Lower lobe of right lung (tissue), 2 donors: ENCODE measurements at places on chromosomes 5 and 9. TPM values are rescaled to one million over a fixed set of nuclear protein-coding genes. Genes with fewer than 3 reads are reported as not detected.

DNA sequence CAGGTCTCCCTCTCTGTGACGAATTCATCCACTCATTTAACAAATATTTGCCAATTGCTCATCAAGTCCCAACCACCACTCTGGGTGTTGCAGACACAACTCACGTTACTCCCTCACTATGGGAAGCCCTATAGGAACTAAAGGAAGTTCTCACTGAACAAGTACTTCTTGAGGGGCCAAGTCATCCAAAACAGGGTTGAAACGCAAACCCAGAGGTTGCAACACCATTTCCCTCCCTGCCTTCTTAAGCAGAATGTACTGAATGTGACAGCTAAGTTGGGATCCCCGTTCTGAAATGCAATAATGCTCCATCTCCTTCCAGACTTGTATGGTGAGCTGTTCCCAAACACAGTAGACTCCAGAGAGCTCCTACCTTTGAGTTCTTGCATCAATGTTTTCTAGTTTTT is 34.3 kb downstream of the EPB41L4B start:
- no peaks in the 10 kb centered on the region for H3K27me3 ChIP-seq
- peaks cover 6% of the 10 kb centered on the region for H3K4me1 ChIP-seq
- H3K36me3 ChIP-seq: no peaks in the 10 kb centered on the region
- no peak for DNase-seq

DNA sequence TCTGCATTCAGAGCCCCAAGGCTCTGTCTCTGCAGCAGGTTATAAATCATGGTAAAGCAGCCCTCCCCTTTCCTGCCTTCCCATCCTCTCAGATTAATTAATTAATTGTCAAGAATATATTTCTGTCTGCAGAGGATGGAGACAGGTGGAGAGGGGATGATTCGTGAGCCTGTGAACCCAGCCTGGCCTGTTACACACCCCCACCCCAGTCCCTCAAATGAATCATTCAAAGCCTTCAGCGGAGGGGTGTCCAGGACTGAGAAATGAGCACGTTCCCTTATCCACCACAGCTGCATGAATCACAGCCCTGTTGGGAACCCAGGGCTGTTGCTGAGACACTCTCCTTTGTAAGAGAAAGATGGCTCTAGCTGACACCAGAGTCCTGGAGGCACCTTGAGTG is 56.0 kb downstream of the NIPAL4 start:
- DNase-seq: no peak
- no peaks in the 10 kb centered on the region for H3K27me3 ChIP-seq
- peaks cover 21% of the 10 kb centered on the region for H3K4me1 ChIP-seq

DNA sequence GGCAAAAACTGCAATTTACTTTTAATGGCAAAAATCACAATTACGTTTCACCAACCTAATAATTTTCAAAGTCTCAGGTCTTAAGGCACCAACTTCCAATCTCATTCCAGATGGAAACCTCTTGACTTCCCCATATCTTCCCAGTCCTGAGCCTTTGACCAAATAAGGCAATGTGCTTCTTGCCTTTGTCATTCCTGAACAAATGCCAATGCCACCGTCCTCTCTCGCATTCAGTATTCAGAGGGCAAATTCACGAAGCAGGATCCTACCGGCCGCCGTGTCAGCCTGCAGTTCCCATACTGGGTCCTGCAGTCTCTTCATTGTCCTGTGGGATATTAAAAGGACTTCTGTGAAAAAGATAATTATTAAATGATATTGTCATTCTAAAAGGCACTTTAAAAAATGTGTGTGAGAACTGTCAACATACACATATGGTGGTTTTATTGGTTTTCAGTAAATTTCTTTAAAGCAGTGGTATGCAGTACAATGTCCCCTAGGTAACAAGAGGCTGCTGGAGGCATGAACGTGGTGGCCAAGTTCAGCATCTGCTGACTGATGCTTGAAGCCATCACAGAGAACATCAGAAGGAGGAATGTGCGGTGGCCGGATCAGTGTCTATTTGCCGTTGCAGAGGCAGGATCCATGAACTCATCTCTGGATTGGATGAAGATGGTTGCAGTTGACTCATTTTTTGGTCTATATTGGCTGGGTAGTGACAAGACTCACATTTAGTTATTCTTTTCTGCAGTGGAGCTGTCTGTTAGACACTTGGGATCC is 101.4 kb upstream of the IRX4 start:
- H3K36me3 ChIP-seq: no peaks in the 10 kb centered on the region
- H3K27me3 ChIP-seq: no peaks in the 10 kb centered on the region
- no peak overlapping the region for H3K4me3 ChIP-seq
- H3K4me1 ChIP-seq: no peaks in the 10 kb centered on the region
- no peak for DNase-seq

INSL4 gene
- not detected for total RNA-seq

GRCh38 chr5:59037941-59038797 is 455.3 kb downstream of the RAB3C start:
- peak overlapping the region; percentile 67 for H3K4me3 ChIP-seq
- H3K4me1 ChIP-seq: peaks cover 33% of the 10 kb centered on the region
- H3K36me3 ChIP-seq: no peaks in the 10 kb centered on the region
- peak overlapping the region; percentile 83 for H3K27ac ChIP-seq
- no peak for DNase-seq

FOXD4L6 gene
- not detected for total RNA-seq

- H3K36me3 ChIP-seq: no peaks in the 10 kb centered on the region
- peak overlapping the region; percentile 86 for H3K27ac ChIP-seq
- peak overlapping the region; percentile 76 for H3K4me3 ChIP-seq
These were observed 598 bp downstream of the MYO10 start for GRCh38 chr5:16935231-16936149.

DNA sequence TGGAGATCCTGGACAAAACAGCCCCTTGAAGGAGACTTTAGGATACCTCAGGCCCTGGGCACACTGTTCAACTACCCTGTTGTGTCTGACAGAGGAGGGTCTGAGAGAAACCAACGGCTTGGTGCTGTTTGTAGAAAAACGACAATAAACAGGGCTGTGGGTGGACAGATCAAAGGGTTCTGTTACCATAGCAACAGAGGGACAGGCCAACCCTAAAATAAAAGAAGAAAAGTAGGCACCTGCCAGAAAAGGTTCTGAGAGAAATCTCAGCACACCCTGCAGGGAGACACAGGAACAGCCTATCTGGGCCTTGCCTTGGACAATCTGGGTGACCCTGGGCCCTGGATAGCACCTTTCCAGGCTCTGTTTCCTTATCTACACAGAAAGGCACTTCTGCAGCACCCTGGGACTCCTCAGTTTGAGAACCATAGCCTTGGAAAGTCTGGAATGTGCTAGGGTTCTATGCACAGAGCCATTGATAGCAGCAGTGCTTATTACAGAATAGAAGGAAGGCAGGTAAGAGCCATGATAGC is 104.8 kb upstream of the TBC1D2 start:
- no peaks in the 10 kb centered on the region for H3K27me3 ChIP-seq
- H3K36me3 ChIP-seq: no peaks in the 10 kb centered on the region
- DNase-seq: no peak
- H3K27ac ChIP-seq: no peak overlapping the region
- no peak overlapping the region for H3K4me3 ChIP-seq
- no peaks in the 10 kb centered on the region for H3K4me1 ChIP-seq

- H3K4me3 ChIP-seq: no peak within 1 kb of the TSS
- H3K27ac ChIP-seq: no peak within 1 kb of the TSS
- DNase-seq: no peak
- H3K27me3 ChIP-seq: no peaks in the 10 kb centered on the region
- no peaks in the 10 kb centered on the region for H3K36me3 ChIP-seq
These were observed at the start of gene HSD17B3 for GRCh38 chr9:96302021-96302420. Gene HSD17B3 (minus strand): TSS chr9:96302176. CDS start chr9:96302104, 72 bp downstream.

DNA sequence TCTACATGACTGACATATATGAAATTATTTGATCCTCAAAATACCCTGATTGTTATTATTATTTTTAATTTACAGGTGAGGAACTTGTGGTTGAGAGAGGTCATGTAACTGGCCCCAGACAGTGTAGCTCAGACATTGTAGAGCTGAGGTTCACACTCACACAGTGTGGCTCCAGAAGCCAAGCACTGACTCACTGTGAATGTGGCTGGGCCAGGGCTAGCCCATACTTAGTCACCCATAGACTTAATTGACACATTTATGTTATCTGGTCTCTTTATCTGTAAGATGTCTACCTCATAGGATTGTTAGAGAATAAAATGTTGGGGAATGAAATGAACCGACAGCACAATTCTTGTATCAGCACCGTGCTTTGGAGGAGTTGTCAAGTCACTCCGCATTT is 24.9 kb upstream of the CCDC112 start:
- no peak overlapping the region for H3K4me3 ChIP-seq
- DNase-seq: no peak
- H3K27ac ChIP-seq: no peak overlapping the region
- H3K27me3 ChIP-seq: no peaks in the 10 kb centered on the region

GRCh38 chr5:140351609-140352334 is 5.4 kb upstream of the HBEGF start:
- H3K27me3 ChIP-seq: no peaks in the 10 kb centered on the region
- no peak for DNase-seq
- no peaks in the 10 kb centered on the region for H3K36me3 ChIP-seq
- peaks cover 23% of the 10 kb centered on the region for H3K4me1 ChIP-seq
- no peak overlapping the region for H3K4me3 ChIP-seq

DNA sequence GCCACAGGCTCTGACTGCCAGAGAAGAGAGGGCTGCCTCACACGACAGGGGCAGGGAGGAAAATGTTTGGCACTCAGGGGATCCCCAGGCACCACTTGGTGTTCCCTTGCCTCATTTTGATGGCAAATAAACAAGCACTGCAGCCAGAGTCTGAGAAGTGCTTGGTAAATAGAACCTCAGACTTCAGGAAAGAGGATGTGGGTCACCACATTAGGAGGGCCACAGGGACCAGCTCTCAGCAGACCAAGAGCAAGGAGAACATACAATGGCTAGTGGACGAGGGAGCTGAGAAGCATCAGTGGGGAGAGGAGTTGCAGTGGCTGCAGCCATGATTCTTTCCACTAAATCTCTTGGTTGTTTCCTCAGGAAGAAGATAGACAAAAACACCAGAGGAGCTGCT is 413.9 kb downstream of the GADD45G start:
- no peaks in the 10 kb centered on the region for H3K27me3 ChIP-seq
- no peak overlapping the region for H3K27ac ChIP-seq
- H3K36me3 ChIP-seq: no peaks in the 10 kb centered on the region
- H3K4me3 ChIP-seq: no peak overlapping the region
- DNase-seq: no peak

GRCh38 chr5:134525683-134526482 is 413 bp downstream of the JADE2 start:
- H3K4me3 ChIP-seq: peak overlapping the region; percentile 98
- H3K36me3 ChIP-seq: no peaks in the 10 kb centered on the region
- peak overlapping the region; percentile 99 for H3K27ac ChIP-seq

MARCHF11 gene
- total RNA-seq: not detected

RBM27 gene
- 17.0 TPM for total RNA-seq

GRCh38 chr9:16333691-16334090 is 536.8 kb downstream of the BNC2 start:
- no peaks in the 10 kb centered on the region for H3K27me3 ChIP-seq
- H3K36me3 ChIP-seq: no peaks in the 10 kb centered on the region
- no peak overlapping the region for H3K4me3 ChIP-seq
- no peak overlapping the region for H3K27ac ChIP-seq

DNA sequence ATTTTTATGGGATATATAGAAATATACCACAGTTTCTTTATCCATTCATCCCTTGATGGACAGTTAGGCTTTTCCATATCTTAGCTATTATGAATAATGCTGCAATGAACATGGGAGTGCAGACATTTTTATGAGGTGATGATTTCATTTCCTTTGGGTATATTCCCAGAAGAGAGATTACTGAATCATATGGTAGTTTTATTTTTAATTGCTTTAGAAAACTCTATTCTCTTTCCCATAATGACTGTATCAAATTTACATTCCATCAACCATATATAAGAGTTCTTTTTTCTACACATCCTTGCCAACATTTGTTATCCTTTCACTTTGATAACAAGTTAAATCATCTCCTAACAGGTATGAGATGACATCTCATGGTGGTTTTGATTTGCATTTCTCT is 821.6 kb downstream of the TLE1 start:
- H3K27ac ChIP-seq: no peak overlapping the region
- no peak overlapping the region for H3K4me3 ChIP-seq
- H3K27me3 ChIP-seq: no peaks in the 10 kb centered on the region
- no peaks in the 10 kb centered on the region for H3K4me1 ChIP-seq
- no peak for DNase-seq

GRXCR2 gene
- not detected for total RNA-seq

DNA sequence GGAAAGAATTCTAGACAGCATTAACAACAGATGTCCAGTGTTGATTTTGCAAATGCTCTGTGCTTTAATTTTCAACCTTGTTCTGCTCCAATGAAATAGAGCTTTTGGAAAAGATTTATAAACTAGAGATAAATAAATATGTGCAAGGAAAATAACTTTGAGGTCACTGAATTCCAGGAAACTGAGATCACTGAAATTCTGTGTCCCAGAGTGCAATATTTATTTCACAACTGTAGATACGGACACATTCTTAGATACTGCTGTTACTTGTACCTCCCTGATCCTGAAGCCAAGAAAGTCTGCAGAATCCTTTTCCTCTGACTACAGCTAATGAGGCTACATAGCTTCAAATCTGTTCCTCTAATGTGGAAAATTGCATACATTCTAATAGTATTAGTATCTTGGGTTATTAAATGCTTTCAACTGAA is 222.9 kb downstream of the DOCK8 start:
- H3K27me3 ChIP-seq: no peaks in the 10 kb centered on the region
- H3K27ac ChIP-seq: peak overlapping the region; percentile 65
- no peaks in the 10 kb centered on the region for H3K4me1 ChIP-seq

DNA sequence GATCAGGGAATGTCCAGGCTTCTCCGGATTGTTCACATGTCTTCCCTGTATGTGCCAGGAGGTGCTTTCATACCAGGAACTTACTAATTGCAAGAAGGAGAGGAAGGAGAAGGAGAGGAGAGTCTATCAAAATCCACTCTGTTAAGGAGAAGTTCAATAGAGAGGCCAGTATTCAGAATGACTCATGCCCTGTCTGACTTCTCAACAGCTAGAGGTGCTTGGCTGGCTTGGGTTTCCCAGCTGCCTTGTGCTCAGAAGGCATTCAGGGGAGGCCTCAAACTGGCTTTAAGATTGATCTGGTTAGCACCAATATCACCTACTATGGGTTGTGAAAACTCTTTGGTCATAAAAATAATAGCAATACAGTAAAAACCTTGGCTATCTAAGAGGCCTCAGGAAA is 167.9 kb upstream of the GLRA1 start:
- H3K27ac ChIP-seq: no peak overlapping the region
- no peak overlapping the region for H3K4me3 ChIP-seq
- H3K27me3 ChIP-seq: no peaks in the 10 kb centered on the region
- no peaks in the 10 kb centered on the region for H3K36me3 ChIP-seq
- no peak for DNase-seq

- no peaks in the 10 kb centered on the region for H3K27me3 ChIP-seq
- DNase-seq: no peak
- no peaks in the 10 kb centered on the region for H3K4me1 ChIP-seq
- H3K27ac ChIP-seq: no peak overlapping the region
These were observed 355.4 kb upstream of the PDE4D start for GRCh38 chr5:60248901-60249300.

GRCh38 chr5:125463466-125464092 is 717.1 kb upstream of the ZNF608 start:
- H3K27me3 ChIP-seq: no peaks in the 10 kb centered on the region
- no peak overlapping the region for H3K27ac ChIP-seq
- H3K36me3 ChIP-seq: no peaks in the 10 kb centered on the region
- H3K4me3 ChIP-seq: no peak overlapping the region

- no peaks in the 10 kb centered on the region for H3K27me3 ChIP-seq
- no peak overlapping the region for H3K4me3 ChIP-seq
- no peak for DNase-seq
- H3K36me3 ChIP-seq: no peaks in the 10 kb centered on the region
These were observed 86.5 kb upstream of the ARRDC3 start for GRCh38 chr5:91469517-91470165.

- no peak overlapping the region for H3K27ac ChIP-seq
- no peaks in the 10 kb centered on the region for H3K27me3 ChIP-seq
- H3K4me1 ChIP-seq: no peaks in the 10 kb centered on the region
These were observed 52.2 kb downstream of the ZCCHC7 start for GRCh38 chr9:37172557-37172956.
